Spinal cord (tissue), 10 donors: ENCODE measurements at places on chromosomes 4 and X.
A peak's percentile ranks its signal among the peaks of the same experiment; 100 is the strongest.

- no peak for DNase-seq
Observed at GRCh38 chr4:8332038-8332857, 62.7 kb downstream of the HTRA3 start.

DNA sequence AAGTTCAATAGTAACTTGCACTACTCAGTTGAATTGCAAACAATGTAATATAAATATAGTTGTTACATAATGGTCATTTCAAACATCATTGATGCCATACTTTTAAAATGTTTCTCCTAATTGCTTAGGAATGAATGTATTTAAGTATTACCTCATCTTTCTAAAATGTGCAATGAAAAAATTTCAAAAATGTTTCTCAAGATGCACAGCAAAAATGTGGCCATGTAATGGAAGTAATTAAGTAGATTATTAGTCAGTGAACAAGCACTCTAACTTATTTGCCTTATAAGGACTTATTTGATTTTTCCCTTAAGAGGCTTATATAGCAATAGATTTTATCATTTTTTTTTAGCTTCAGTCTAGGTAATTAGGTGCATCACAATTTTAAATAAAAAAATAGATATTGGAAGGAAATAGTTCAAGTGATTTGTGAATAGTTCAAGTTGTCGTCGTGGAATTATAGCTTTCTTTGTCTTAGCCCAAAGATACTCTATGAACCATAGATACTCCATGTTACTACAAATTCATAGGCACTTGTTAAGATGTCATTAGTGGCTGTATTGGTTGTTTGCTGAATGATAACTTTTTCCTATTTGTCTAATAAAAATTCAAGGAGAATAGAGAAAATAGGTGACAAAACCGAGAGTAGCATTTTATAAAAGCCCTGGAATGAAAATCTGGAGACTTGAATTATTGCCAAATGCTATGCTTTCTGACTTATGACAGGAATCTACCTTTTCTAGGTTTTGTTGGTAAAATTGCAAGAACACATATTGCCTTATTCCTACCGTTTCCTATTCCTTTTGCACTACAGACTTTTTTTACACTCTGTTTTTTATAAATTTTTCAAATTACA lies 118.5 kb downstream of the TLL1 start:
- DNase-seq = no peak

GRCh38 chrX:70494441-70494840 lies 49.8 kb downstream of the DLG3 start:
- no peak for DNase-seq

- no peak for DNase-seq
Observed at GRCh38 chrX:39309018-39309635, 507.9 kb downstream of the MID1IP1 start.

DNA sequence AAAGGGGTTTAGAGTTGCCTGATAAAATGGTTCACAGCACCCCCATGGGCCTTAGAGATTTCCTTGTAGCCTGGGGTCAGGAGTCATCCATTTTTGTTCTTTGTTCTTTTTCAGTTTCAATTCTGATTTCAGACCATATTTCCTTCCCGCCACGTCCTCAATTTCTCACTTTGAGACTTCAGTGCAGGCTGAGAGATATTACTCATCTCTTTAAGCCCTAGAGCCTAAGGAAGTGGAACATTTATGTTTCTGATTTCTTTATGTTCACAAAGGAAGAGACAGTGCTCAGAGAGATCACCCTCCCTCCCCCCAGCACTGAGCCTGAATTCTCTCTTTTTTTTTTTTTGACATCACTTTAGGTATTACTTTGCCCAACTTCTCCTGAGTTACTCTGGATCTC lies 56.3 kb downstream of the MSN start:
- DNase-seq = no peak

- DNase-seq = no peak
Observed at GRCh38 chr4:24741910-24742309, 53.5 kb upstream of the SOD3 start.

- peak; percentile 46 for DNase-seq
Observed at GRCh38 chrX:137568741-137569469, 3.0 kb downstream of the ZIC3 start.

DNA sequence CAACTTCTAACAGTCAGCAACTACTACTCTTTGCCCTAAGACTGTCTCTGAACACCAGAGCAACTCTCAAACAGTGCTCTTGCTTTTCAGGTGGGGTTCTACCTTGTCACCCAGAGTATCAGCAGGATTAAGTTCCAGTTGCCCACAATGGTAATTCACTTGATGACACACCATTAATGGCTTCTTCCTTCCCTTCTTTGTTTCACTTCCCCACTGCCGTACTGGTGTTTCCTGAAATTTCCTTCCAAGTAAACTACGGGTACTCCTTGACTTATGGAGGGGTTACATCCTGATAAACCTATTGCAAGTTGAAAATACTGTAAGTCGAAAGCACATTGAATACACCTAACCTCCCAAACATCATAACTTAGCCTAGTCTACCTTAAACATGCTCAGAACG lies 36.6 kb upstream of the PDK3 start:
- no peak for DNase-seq

DNA sequence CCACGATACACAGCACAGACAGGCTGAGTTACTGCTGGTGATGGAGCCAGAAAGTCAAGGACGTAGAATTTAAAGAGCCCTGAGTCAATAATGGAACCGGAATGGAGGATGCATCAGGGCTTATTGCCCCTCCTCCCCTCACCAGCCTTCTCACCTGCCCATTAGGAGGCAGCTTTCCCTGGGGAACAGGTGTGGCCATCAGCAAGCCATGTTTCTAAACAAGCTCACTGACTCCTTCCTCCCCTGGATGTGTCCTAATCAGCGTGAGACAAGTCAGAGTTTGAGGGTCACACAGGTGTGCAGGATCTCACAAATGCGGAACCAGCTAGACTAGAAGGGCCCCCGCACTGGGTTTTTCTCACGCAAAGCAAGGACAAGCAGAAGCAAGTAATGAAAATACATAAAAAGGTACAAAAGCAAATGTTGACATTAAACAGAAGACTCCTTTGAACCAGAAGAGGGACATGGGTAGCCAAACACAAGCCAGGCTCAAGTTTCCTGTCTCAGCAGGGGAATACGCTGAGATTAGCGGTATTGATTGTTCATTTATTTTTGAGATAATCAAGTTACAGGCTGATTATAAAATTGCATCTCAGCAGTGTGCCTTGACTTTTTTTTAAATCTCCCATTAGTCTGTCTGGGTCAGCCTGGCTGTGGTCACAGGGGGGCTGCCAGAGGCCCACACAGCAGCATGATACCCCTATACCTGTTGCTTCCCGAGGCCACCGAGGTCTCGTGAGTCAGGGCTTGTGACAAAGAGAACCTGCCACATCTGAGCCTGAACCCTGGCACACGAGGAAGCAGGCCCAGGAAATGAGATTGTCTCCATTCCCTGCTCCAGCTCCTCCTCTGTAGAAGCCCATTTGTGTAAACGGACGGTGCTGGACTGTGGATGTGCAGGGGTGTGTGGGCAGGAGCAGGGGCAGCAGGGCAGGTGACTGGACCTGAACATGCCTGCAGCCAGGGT lies 37.4 kb downstream of the CCKAR start:
- no peak for DNase-seq

DNA sequence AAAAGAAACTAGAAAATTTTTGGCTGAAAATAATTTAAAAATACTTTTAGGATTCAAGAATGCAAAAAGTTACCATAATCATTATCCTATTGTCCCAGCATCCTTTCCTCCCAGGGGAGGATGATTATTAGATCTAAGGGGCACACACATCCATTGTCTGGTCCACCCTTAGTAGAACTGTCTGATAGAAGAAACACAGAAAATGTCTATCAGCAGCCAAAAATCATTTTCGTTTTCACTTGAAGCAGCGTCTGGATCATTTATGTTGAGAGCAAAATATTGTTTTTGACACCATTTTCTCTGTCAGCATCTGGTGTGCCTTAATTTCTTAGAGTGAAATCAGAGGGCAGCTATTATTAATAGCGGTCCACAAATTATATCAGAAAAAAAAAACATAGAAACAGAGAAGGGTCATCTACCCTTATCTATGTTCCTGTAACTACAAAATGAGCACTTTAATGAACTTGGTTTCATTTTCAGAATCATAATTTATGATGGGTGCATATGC lies 446.3 kb downstream of the TRAM1L1 start:
- DNase-seq = no peak

DNA sequence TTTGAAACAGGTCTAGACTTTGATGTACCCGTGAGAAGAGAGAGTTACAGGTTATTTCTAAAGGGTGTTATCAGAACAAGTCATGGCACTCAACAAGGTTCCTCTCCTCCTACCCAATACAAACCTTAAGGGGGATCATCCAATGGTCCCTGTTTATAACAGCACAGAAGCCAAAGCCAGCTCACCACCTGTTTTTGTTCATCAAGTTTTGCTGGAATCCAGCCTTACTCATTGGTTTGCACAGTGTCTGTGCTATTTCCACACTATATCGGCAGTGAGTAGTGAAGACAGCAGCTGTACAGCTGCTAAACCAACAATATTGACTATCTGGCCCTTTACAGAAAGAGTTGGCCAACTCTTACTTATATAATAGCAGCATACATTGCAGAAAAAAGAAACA lies 262.1 kb upstream of the STS start:
- no peak for DNase-seq

- DNase-seq = no peak
Observed at GRCh38 chr4:7197910-7198309, 5.6 kb downstream of the SORCS2 start.

DNA sequence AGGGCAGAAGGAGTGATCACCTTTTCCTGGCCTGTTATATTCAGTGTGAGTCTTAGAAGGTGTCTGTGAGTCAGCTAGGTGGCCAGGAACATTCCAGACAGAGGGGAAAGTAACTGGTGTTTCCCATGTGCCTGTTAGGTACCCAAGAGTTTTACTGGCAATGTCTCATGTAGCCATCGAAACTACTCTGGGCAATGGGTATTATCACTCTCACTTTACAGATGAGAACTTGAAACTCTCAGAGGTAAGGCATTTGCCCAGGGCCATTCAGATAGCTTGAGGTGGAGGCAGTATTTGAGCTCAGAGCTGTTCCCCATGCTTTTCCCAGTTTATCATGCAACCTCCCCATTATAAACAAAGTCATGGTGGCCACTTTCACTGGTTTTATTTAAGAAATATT lies 80.4 kb upstream of the NHS start:
- no peak for DNase-seq

- DNase-seq = no peak
Observed at GRCh38 chr4:58962424-58962823, 1852.2 kb upstream of the IGFBP7 start.

- no peak for DNase-seq
Observed at GRCh38 chr4:141004823-141005222, 128.4 kb downstream of the RNF150 start.

- DNase-seq = no peak
Observed at GRCh38 chr4:65880594-65880993, 210.3 kb upstream of the EPHA5 start.

DNA sequence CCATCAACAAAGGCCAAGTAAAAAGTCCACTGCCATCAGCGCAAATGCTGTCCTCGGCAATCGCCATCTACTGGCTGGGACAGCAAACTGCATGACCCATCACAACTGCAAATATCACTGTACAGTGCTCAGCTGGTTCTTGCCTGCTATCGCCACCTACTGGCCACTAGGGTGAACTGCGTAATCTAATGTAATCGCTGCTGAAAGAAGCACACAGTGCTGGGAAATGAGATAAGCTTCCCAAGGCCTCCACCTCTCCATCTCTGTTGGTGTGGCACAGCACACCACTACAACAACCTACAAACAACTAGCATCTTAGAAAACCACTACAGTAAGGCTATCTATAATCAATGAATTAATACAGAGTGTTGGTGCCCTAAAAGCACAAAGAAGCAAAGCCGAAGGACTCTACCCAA lies 298.3 kb downstream of the TEX13A start:
- DNase-seq = no peak

DNA sequence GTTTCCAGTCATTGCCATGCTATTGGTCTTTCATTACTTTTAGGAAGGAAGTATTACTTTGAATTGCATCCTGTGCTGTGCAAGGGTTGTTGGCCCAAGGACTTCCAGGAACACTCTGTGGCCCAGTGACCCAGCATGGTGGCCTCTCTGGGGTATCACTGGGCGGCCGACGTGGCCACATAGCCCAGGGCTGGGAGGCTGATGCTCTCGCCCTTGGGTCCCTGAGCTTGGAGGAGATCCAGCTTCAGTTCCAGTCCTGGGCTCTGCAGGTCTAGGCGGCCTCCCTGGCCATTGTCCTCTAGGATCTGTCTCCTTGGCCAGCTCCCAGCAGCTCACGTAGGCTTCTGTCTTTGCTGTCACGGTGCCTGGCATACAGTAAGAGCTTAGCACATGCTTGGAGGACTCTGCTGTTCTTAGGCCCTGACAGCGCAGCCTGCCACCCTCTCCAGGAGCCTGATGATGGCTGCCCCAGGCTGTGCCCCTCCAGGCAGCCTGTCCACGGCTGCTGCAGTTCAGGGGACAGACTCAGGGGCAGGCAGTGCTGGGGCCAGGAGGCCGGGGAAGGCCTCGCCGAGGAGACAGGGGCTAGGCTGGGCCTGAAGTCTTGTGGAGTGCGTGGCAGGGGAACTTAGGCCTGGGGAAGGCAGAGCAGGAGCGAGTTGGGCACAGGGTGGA lies 42.2 kb downstream of the SORCS2 start:
- DNase-seq = no peak

DNA sequence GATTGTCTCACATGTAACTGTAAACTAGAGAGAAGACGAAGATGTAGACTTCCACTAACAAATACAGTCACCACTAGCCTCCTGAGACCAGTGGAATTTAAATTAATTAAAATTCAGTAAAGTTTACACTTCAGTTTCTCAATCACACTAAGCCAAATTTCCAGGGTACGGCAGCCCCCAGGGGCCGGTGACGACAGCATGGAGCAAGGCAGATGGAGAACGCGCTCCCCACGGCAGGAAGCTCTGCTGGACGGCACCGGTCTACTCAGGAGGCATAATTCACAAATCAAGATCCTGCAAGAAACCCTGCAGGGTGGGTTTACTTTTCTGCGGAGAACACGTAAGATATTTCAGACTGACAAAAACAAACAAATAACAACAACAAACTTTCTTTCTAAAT lies 80.7 kb downstream of the FAT1 start:
- no peak for DNase-seq
